ENCODE measurements at places on chromosomes 12 and 14. TPM values are rescaled to one million over a fixed set of nuclear protein-coding genes. Genes with fewer than 3 reads are reported as not detected.

ASCL1 gene
- not detected for total RNA-seq

KRT6B gene
- 17.0 TPM for total RNA-seq

TPPP2 gene
- not detected for total RNA-seq

DDN gene
- 2.4 TPM for total RNA-seq

GALNT9 gene
- 0.92 TPM for total RNA-seq

GPR132 gene
- total RNA-seq: 1.5 TPM

LYZ gene
- 32.8 TPM for total RNA-seq

PKP2 gene
- 8.8 TPM for total RNA-seq

HAL gene
- 0.51 TPM for total RNA-seq

SMOC1 gene
- total RNA-seq: 4.0 TPM

RAN gene
- total RNA-seq: 195 TPM

CLEC4C gene
- total RNA-seq: not detected

MGP gene
- total RNA-seq: 97.7 TPM

KRT6A gene
- total RNA-seq: 299 TPM

EID3 gene
- total RNA-seq: 3.8 TPM

LRTM2 gene
- not detected for total RNA-seq

MIP gene
- not detected for total RNA-seq

IKZF4 gene
- 7.3 TPM for total RNA-seq

KCNC2 gene
- 3.9 TPM for total RNA-seq

PRICKLE1 gene
- 34.4 TPM for total RNA-seq

All from tongue (tissue), 3 donors.